ENCODE measurements at places on chromosomes 12 and 14.

- no peak for DNase-seq
Observed at GRCh38 chr14:20789230-20789813, 8.3 kb downstream of the RNASE6 start.

GRCh38 chr12:116015525-116015924, 262.0 kb downstream of the MED13L start:
- no peak for DNase-seq

- DNase-seq, result no peak
Observed at GRCh38 chr14:52790011-52790755, 1.2 kb downstream of the GNPNAT1 start.

- no peak for DNase-seq
Observed at GRCh38 chr12:21459474-21459873, 22.0 kb downstream of the PYROXD1 start.
